ENCODE measurements at places on chromosomes 6 and 20.
A peak's percentile ranks its signal among the peaks of the same experiment; 100 is the strongest.

- DNase-seq = no peak
These were observed 192.5 kb upstream of the PLCB4 start for GRCh38 chr20:8876366-8876765.

DNA sequence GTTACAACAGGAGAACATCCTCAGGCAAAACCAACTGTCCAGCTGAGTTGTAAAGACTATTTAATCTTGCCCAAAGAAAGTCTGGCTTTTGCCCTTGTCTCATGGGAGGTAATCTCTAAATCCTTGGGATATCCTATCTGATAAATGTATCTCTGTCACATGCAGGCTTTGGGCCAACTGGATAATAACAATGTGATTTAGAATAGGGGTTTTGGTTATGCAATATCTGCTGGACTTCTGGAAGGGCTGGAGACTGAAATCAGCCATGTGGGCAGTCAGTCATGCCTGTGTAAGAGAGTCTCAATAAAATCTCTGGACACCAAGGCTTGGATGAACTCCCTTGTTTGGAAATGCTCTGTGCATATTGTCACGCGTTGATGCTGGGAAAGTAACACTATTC is 56.3 kb upstream of the PRL start:
- no peak for DNase-seq

GRCh38 chr6:45563041-45563440 is 185.3 kb upstream of the SUPT3H start:
- DNase-seq = no peak

- DNase-seq = no peak
These were observed 32.5 kb downstream of the MYB start for GRCh38 chr6:135213616-135214015.

DNA sequence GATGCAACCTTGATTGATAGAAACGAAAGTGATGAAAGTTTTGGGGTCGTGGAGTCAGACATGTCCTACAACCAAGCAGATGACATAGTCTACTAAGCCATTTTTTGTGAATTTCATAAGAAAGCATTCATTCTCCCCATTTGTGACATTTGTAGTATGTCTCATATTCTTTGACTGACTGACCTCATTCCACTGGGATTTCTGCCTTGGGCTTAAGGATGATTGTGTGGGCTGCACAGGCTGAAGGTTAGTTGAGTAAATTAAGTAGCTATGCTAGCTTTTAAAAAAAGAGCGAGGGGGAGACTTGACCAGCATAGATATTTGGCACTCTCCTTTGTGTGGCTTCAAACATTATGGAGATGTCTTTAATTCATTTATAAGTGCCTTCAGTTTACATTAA is 28.9 kb downstream of the STMND1 start:
- DNase-seq = no peak

GRCh38 chr20:38130687-38131587 is 34.1 kb downstream of the TGM2 start:
- no peak for DNase-seq

- DNase-seq = no peak
These were observed 21.8 kb upstream of the IRAK1BP1 start for GRCh38 chr6:78845567-78845966.

GRCh38 chr6:56521976-56522375 is 120.7 kb downstream of the DST start:
- no peak for DNase-seq

DNA sequence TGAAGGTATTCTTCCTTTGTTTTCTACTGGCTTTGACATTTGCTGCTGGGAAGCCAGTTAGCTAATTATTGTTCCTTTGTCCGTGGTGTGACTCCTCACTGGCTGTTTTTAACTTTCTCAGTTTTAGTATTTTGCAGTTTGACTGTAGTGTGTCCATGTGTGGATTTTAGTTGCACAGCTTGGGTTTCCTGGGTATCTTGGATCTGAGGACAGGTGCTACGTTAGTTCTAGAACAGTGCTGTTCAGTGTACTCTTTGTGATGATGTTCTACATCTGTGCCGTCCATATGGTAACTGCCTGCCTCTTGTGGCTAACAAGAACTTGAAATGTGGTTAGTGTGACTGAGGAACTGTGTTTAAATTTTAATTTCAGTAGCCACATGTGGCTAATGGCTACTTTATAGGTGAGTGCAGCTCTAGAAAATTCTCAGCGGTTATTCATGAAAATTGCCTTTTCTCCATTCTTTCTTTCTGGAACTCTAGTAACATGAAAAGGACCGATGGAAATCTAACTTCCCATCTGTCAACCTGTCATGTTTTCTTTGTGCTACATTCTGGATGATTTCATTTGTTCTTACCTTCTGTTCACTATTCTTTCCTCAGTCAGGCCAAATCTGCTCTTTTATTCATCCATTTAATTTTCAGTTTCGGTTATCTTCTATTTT is 7.4 kb downstream of the SNX9 start:
- peak; percentile 99 for DNase-seq

DNA sequence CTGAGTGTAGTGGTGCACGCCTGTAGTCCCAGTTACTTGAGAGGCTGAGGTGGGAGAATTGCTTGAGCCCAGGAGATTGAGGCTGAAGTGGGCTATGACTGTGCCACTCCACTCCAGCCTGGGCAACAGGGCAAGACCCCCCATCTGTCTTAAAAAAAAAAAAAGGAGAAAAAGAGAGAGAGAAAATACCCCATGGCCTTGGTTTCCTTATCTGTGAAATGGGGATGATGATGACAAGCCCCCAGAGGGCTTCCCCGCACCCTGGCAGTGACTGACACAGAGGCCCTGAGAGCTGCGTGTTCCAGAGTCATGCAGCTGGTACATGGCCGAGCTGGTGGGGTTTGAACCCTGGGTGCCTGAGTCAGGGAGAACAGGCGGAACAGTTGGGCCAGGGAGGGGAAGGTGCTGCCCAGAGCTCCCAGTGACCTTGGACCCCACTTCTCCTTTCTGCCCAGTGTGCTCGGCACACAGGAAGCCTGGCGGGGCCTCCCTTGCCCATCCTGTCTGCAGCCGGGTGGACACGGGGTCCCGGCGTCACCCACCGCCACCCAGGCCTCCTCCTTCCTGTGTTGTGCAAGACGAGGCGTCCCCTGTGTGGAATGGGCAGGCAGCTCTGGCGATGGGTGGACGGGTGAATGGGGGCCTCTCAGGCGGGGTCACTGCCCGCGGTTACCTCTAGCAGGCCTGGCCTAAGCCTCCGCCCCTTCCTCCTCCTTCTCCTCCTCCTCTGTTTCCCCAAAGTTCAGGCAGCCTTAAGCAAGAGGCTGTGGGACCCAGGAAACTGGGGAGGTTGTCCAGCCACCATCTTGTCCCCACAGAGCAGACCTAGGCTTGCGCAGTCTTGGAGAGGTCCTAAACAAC is 84.2 kb downstream of the CEBPB start:
- DNase-seq = no peak

- DNase-seq = no peak
These were observed 168.6 kb downstream of the ADGRG6 start for GRCh38 chr6:142470421-142470820.

- DNase-seq = no peak
These were observed 36.9 kb upstream of the VSTM2L start for GRCh38 chr20:37866051-37866450.

- no peak for DNase-seq
These were observed 113.9 kb upstream of the NAA20 start for GRCh38 chr20:19903168-19903811.

DNA sequence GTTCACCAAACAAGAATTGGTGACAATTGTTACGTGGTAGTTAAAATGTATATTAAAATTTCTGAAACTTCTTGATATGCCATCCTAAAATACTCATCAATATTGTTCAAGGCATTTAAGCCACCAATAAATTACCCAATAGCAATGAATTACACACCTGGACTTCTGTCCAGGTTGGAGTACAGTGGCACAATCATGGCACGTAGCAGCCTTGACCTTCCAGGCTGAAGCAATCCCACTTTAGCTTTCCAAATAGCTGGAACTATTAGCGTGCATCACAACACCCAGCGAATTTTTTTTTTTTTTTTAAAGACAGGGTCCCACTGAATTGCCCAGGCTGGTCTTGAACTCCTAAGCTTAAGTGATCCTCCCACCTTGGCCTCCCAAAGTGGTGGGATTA is 17.2 kb downstream of the SRPK1 start:
- DNase-seq = no peak

DNA sequence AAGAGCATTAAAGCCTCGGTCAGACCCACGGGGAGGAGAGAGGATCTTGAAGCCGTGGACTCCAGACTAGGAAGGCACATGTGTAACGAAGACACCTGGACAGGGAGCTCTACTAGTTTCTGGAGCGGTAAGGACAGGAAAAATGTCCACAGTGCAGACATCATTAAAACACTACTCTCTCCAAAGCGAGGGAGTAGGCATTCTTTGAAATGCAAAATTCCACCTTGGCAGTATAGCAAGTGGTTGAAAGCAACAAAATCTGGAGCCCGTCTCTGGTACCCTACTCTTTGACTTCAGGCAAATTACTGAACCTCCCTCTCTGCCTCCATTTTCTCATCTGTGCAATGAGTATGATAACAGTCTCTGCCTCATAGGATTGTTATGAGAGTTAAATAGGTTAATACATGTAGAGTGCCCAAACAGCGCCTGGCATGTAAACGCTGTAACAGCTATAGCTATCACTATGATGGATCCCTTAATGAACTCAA is 408 bp upstream of the CRIP3 start:
- no peak for DNase-seq

DNA sequence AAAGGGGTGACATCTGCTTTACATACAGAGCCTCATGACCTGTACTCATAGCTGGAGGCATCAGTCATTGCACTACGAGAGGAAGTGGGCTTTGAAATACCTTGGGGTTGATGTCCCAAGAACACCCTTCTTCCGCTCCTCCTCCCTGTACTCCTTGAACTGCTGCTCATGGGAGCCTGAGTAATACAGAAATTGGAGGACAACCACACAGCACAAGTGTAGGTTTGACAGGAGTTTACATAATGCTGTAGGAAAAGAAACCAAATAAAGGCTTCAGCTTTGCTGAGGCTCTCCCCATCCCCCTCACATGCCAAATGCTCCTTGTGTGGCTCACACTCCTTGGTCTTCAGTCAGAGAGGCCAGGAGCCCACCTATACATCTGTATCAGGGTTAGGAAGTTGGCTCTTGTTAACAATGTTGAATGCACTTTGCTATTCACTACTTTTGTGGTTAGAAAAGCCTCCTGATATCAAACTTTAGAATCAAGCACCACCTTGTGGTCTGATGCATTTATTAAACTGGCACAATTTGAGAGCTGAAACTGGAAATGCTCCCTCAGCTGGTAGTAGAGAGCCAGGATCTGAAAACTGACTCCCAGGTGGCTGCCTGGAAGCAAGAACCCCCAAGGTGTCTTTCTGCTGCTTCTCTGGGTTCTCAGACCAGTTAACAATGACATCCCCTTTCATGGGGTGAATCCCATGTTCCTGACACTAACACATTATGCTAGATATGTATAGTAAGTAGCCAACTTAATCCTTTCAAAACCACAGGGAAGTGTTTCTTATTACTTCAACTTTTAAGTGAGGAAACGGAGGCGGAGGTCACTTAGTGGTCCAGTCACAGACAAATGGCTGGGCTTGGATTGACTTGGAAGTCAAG is 56.2 kb upstream of the EDN1 start:
- peak; percentile 46 for DNase-seq

DNA sequence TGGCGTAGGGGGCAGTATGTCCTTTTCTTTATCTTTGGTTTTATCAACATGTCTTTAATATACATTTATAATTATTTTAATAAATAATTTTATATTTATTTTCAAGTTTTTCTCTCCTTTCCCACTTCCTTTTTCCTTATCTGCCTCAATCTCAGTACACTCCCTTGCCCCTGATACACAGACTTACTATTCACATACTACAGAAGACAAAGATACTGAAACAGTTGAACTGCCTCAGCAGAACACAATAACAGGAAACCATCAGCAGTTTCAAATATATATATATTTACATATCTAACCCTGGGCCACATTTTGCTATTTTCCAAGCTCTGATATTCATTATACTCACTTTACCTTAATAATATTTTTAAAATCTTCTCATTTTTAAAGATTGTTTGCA is 19.8 kb downstream of the IBTK start:
- DNase-seq = no peak

- no peak for DNase-seq
These were observed 75.0 kb downstream of the BCKDHB start for GRCh38 chr6:80181352-80182081.

DNA sequence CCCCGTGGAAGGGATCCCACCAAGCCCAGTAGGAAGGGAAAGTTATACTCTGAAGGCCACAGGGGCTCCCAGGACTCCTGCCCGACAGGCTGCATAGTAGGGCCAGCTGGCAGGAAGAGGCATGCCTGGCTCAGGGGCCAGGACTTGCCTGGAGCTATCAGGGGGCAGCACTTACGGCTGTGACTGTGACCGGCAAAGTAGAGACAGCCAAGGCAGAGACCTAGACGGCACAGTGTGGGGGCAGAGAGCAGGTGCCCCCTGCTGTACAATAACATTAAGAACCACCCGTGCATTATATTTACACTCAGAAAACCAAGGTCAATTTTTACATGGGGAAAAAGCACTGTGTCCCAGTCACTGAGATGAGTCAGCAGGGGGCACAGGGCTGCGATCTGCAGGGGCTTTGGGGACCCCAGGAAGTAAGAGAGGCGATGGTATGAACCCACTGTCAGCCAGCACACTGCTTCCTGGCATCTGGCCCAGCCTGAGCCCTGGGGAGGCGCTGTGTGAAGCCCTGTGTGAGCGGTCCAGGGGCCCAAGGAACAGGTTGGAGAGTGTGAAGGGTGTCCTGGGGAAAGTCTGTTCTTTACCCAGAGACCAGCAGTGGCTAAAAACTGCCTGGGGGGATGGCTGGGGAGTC is 9.9 kb downstream of the CCDC167 start:
- peak; percentile 79 for DNase-seq

DNA sequence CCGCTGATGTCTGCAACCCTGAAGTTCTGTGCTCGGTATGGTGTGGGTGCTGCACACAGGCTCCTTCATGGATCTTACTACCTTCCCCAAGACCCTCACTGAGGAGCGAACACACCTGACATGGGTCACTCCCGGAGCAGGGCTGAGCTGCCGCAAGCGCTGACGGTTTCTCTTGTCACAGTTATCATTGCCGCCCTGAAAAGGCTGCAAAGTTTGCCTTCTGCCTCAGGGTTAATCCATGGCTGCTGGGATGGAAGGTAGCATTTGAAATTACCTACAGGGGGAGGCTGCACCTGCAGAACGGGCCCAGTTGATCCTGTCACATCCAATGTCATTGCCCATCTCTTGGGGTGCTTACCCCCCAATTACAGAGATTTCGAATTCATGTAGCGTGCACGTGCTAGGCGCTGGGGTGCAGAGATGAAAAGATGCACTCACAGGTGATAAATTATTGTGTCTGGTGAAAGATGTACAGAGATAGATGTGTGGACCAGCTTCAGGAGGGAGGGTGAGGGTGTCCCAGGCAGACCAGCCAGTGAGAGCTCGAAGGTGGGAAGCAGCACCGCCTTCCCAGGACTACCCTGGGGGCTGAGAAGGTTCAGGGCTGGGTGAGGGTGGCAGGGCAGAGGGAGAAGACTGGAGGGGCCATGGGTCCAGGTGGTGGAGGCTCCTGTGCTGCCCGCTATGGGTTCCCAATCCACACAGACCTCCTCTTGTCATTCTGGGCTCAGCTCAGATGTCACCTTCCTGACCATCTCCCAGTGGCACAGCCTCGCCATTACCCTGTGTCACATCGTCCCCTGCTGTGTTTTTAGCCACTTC is 120.1 kb downstream of the SYCP2 start:
- no peak for DNase-seq
